Endodermal cell (in vitro differentiated cells): ENCODE measurements at places on chromosomes 11 and 22.

- peaks cover 83% of the 10 kb centered on the region for H3K36me3 ChIP-seq
- no peak overlapping the region for H3K27ac ChIP-seq
- DNase-seq, result no peak
- no peak overlapping the region for H3K4me3 ChIP-seq
Measured at GRCh38 chr11:86431258-86431657, 56.6 kb downstream of the CCDC81 start.

GRCh38 chr11:24900960-24901549 lies 404.2 kb downstream of the LUZP2 start:
- H3K36me3 ChIP-seq, result no peaks in the 10 kb centered on the region
- DNase-seq, result no peak
- no peak overlapping the region for H3K27ac ChIP-seq
- H3K4me3 ChIP-seq, result no peak overlapping the region
- H3K4me1 ChIP-seq, result no peaks in the 10 kb centered on the region
- H3K27me3 ChIP-seq, result no peaks in the 10 kb centered on the region

DNA sequence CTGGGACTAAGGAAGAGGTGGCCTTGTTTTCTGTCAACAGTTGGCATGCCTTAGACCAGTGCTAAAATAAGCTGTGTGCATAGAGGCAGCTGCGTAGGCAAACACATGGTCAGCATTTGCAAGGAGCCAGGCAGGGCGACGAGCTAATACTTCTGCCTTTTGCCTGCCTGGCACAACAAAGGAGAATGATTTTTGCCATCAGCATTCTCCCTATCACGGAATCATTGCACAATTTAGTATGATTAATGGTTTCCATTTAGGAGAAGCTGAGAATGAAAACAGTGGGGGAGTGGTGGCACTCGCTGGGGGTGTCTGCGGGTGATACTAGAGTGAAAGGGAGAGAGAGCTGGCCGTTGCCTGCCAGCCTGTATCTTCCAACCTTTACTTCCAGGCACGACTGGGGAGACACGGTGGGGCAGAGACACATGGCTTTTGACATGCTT lies 336.0 kb downstream of the CADM1 start:
- H3K27ac ChIP-seq, result no peak overlapping the region
- no peak overlapping the region for H3K4me3 ChIP-seq
- peaks cover 23% of the 10 kb centered on the region for H3K4me1 ChIP-seq
- no peaks in the 10 kb centered on the region for H3K36me3 ChIP-seq
- DNase-seq, result no peak

- H3K4me1 ChIP-seq, result no peaks in the 10 kb centered on the region
- DNase-seq, result no peak
- no peak overlapping the region for H3K4me3 ChIP-seq
- no peaks in the 10 kb centered on the region for H3K27me3 ChIP-seq
Measured at GRCh38 chr11:10160350-10160749, 133.7 kb downstream of the SBF2 start.

- no peak for DNase-seq
- H3K27ac ChIP-seq, result peak overlapping the region; percentile 61
- peaks cover 24% of the 10 kb centered on the region for H3K4me1 ChIP-seq
- no peaks in the 10 kb centered on the region for H3K36me3 ChIP-seq
- H3K27me3 ChIP-seq, result peaks cover 19% of the 10 kb centered on the region
- H3K4me3 ChIP-seq, result no peak overlapping the region
Measured at GRCh38 chr22:22061085-22062077, 78.8 kb upstream of the TOP3B start.
